RWPE2 (cell line): ENCODE measurements at places on chromosomes 6 and 20.

- H3K4me3 ChIP-seq: no peak overlapping the region
- H3K4me1 ChIP-seq: no peaks in the 10 kb centered on the region
- no peak overlapping the region for H3K27ac ChIP-seq
- no peaks in the 10 kb centered on the region for H3K36me3 ChIP-seq
- no peaks in the 10 kb centered on the region for H3K27me3 ChIP-seq
- DNase-seq: no peak
Observed at GRCh38 chr6:100482698-100483097, 18.0 kb upstream of the SIM1 start.

DNA sequence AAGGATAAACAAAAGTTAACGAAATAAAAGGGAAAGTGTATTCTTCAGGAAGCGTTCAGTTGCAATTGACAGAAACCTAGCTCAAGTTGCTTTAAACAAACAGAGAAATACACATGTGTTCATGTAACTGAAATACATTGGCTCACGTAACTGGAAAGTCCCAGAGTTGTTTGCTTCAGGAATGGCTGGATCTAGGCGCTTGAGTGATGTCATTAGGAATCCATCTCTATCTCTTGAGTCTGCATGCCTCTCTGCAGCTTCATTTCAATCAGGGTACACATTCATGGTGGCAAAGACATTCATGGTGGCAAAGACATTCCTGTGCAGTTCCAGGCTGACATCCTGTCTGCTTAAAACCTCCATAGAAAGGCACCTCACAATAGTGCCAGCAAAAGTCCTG, 45.4 kb upstream of the EYA2 start:
- H3K27ac ChIP-seq: no peak overlapping the region
- H3K4me1 ChIP-seq: no peaks in the 10 kb centered on the region
- H3K4me3 ChIP-seq: no peak overlapping the region
- no peaks in the 10 kb centered on the region for H3K36me3 ChIP-seq
- no peak for DNase-seq
- H3K27me3 ChIP-seq: no peaks in the 10 kb centered on the region

GRCh38 chr6:119184008-119184648, 105.7 kb upstream of the FAM184A start:
- no peaks in the 10 kb centered on the region for H3K4me1 ChIP-seq
- no peak overlapping the region for H3K27ac ChIP-seq
- no peaks in the 10 kb centered on the region for H3K36me3 ChIP-seq
- no peak for DNase-seq
- no peak overlapping the region for H3K4me3 ChIP-seq
- no peaks in the 10 kb centered on the region for H3K27me3 ChIP-seq

GRCh38 chr6:14981960-14982359, 263.9 kb upstream of the JARID2 start:
- H3K4me1 ChIP-seq: no peaks in the 10 kb centered on the region
- no peak for DNase-seq
- no peaks in the 10 kb centered on the region for H3K27me3 ChIP-seq
- H3K4me3 ChIP-seq: no peak overlapping the region

- no peak for DNase-seq
- H3K27me3 ChIP-seq: no peaks in the 10 kb centered on the region
- no peaks in the 10 kb centered on the region for H3K4me1 ChIP-seq
- H3K36me3 ChIP-seq: no peaks in the 10 kb centered on the region
- peak overlapping the region; percentile 26 for H3K27ac ChIP-seq
- H3K4me3 ChIP-seq: peak overlapping the region; percentile 15
Observed at GRCh38 chr20:4592316-4593148, 129.2 kb upstream of the PRND start.

- no peak for DNase-seq
- no peak overlapping the region for H3K4me3 ChIP-seq
- no peaks in the 10 kb centered on the region for H3K27me3 ChIP-seq
- no peaks in the 10 kb centered on the region for H3K36me3 ChIP-seq
- peaks cover 23% of the 10 kb centered on the region for H3K4me1 ChIP-seq
Observed at GRCh38 chr6:90008908-90009501, 114.7 kb downstream of the GJA10 start.

GRCh38 chr6:123616942-123617341, 19.8 kb downstream of the TRDN start:
- DNase-seq: no peak
- no peak overlapping the region for H3K4me3 ChIP-seq
- H3K27ac ChIP-seq: no peak overlapping the region
- no peaks in the 10 kb centered on the region for H3K4me1 ChIP-seq

DNA sequence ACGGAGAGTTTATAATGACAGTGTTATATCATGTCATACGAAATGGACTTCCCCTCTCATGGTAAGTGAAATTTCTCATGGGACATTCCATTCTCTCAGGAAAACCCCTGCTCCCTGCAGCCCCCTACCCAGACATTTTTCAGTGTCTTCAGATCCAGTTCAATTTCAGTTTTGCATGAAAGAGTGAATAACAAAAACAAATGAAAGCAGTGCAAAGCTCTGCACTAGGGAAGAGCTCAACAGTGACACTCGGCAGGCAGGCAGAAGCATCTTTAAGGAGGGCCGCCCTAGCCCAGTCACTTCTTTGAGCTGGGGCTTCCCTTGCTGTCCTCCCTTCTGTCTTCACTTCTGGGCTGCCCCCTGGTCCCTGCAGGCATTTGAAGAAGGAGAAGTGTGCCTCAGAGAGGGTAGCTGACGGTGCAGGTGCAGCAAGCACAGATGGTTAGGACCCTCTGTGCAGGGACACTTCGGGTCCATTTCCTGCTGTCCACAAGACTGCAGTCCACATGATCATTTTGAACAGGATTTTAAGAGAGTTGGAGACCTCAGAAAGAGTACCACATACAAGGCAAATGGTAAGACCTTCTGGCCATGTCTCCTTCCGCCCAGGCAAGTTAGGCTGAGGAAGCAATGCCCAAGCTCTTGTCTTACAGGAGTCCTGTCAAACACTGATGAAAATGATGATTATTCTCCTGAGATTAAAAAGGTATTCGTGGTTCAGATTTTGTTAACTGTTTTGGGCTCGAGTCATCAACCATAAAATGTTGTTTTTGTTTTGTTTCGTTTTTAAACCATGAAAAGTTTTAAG, 5.4 kb upstream of the DUSP22 start:
- no peak overlapping the region for H3K27ac ChIP-seq
- peaks cover 3% of the 10 kb centered on the region for H3K27me3 ChIP-seq
- no peak overlapping the region for H3K4me3 ChIP-seq

DNA sequence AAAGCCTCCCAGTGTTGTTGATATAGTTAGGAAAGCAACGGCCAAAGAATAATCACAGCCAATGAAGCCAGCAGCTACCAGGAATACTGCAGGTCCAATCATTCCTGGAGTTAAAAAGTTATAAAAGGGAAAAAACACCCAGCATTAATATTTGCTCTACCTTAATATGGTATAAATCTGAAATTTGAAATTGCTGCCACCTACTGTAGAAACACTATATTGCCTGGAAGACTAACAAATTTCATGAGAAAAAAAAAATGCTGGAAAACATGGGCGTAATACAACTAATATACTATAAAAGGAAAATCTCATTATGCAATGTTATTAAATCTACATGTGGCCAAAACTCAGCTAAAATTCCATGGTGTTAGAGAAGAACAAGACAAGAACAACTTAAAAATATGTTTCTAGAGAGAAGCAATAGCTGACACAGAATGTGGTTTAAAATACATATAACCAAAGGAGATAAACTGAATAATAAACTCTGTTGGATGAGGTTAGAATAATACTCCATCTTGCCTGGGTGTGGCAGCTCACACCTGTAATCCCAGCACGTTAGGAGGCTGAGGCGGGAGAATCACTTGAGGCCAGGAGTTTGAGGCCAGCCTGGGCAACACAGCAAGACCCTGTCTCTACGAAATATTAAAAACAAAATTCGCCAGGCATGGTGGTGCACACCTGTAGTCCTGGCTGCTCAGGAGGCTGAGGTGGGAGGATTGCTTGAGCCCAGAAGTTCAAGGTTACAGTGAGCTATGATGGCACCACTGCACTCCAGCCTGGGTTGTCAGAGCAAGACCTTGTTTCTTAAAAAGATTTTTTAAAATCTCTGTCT, 43.1 kb downstream of the SLC17A5 start:
- no peaks in the 10 kb centered on the region for H3K27me3 ChIP-seq
- peaks cover 14% of the 10 kb centered on the region for H3K36me3 ChIP-seq
- H3K27ac ChIP-seq: no peak overlapping the region
- no peak overlapping the region for H3K4me3 ChIP-seq
- no peaks in the 10 kb centered on the region for H3K4me1 ChIP-seq

- no peak overlapping the region for H3K4me3 ChIP-seq
- H3K27me3 ChIP-seq: no peaks in the 10 kb centered on the region
- H3K36me3 ChIP-seq: no peaks in the 10 kb centered on the region
- DNase-seq: no peak
- peaks cover 29% of the 10 kb centered on the region for H3K4me1 ChIP-seq
Observed at GRCh38 chr20:51529081-51529681, 13.3 kb downstream of the NFATC2 start.

GRCh38 chr6:2818593-2818992, 23.1 kb downstream of the SERPINB1 start:
- peaks cover 31% of the 10 kb centered on the region for H3K4me1 ChIP-seq
- H3K4me3 ChIP-seq: no peak overlapping the region

DNA sequence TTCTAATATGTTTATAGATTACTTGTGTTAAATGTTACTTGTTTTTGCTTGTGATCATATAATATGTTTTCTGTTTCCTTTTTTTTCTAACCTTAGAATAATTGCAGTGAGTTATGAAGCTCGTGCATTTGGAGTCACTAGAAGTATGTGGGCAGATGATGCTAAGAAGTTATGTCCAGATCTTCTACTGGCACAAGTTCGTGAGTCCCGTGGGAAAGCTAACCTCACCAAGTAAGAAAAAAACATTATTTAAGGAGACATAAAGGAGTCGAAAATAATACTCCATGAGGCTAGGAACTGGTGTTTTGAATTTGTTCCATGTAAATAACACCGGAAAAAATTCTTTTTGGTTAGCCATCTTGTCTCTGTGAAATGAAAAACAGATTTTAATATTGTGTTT, 6.9 kb downstream of the POLH start:
- DNase-seq: no peak
- H3K27me3 ChIP-seq: no peaks in the 10 kb centered on the region
- no peak overlapping the region for H3K4me3 ChIP-seq
- no peak overlapping the region for H3K27ac ChIP-seq
